ENCODE measurements at places on chromosomes 2 and 18.

DNA sequence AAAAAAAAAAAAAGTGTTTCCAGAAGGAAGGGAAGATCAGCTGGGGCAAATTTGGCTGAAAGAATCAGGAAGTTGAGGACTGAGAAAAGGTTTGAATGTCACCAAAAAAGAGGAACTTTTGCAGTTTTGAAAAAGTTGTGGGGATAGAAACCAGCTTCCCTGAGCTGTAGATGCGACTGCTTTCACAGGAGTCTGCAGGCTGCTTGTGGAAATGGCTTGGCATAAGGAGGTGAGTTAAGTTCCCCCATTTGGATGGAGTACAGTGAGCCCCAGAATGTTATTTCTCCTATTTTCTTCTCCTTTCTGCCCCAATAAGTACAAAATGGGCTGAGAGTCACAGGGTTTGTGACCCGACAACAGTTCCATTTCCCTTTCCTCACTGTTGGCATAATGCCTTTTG, 16.5 kb upstream of the ME2 start:
- no peak for DNase-seq

DNA sequence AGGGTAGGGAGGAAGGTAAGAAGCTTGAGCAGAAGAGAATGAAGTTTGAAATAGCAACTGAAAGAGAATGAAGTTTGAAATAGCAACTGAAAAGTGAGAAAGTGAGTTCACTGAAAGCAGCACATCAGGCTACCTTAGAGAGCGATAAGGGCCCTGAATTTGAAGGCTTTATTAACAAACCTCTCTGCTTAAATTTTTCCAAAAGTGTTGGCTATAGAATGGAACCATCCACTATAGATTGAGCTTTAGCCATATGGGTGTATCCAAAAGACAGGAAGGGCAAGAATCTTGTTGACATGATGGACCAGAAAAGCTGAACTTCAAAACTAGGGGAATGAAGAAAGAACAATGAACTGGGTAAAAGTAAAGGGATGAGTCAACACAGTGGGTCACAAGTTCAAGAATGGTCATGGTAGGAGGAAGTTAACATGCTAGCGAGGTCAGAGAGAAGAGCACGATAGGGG, 122.5 kb downstream of the ASXL3 start:
- DNase-seq, result no peak

DNA sequence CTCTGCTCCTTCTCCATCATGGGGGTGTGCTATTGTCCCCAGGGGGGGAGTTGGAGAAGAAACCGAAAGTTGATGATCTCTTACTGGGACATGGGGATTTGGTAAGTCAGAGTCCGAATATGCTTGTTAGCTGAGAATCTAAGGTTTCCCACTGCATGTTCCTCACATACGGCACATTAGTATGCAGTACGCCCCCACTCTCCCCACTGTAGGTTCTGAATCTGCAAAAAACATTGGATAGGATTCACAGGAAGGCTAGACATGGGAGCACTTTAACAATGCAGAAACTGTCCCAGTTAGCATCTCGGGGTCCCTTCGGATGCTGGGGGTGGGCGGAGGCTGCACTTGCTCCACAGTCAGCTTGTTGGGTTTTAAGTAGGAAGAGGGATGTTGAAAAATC, 102.3 kb downstream of the STPG4 start:
- DNase-seq, result no peak

- no peak for DNase-seq
Measured at GRCh38 chr18:62828091-62828640, 112.8 kb downstream of the PHLPP1 start.

DNA sequence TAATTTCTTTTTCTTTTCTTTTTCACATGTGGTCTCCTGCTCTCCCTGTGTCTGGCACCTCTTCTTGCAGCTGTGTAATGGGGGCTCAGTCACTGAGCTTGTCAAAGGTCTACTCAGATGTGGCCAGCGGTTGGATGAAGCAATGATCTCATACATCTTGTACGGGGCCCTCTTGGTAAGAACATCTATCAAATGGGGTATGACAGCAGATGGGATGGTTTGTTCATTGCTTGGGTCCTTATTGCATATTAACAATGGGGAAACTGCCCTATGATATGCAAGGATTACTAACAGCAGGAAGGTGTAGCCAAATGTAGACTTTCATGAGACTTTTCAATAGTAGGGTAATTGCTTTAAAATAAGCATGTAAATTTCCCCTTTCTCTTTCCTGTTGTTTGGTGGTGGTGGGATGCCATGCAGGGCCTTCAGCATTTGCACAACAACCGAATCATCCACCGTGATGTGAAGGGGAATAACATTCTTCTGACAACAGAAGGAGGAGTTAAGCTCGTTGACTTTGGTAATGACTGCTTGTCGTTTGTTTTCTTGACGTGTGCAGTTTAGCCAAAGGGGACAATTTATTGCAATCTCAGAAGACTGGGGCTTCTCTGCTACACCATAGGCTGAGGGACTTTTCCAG, 36.5 kb downstream of the MYO3B start:
- no peak for DNase-seq

DNA sequence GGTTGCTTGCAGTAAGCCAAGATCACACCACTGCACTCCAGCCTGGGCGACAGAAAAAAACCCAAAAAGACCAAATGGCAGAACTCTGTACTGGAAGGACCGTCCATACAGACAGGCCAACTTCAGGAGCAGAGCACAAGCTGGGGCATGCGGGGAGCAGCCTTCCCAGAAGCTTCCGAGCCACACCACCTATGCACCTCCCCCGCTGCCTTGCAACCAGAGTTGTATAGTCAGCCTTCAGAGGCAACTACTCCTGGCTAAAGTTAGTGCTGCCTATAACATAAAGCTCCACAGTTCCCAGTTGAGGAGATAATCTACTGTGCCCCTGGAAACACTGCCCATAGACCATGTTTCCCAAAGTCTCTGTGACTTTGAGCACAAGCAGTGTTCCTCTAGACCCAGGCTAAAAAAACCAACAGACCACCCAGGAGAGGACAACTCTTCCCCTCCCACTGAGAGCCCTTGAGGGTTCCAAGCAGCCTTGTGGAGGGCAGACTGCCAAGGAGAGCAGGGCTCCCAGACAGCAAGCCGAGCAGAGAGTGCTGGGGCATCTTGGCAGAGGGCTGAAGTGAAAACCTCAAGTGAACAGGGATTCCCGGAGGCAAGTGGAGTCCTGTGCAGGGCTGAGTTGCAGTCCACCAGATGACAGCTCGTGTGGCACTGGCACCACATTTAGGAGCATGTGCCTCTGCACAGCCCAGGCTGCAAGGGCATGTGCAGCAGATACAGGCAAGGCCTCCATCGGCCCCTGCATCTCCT, 6.8 kb downstream of the SFT2D3 start:
- no peak for DNase-seq

- DNase-seq, result no peak
Measured at GRCh38 chr2:168357797-168358472, 98.1 kb upstream of the CERS6 start.

GRCh38 chr2:176165370-176166050, 8.4 kb downstream of the HOXD3 start:
- DNase-seq, result no peak

- no peak for DNase-seq
Measured at GRCh38 chr2:195898505-195899191, 170.0 kb downstream of the DNAH7 start.

DNA sequence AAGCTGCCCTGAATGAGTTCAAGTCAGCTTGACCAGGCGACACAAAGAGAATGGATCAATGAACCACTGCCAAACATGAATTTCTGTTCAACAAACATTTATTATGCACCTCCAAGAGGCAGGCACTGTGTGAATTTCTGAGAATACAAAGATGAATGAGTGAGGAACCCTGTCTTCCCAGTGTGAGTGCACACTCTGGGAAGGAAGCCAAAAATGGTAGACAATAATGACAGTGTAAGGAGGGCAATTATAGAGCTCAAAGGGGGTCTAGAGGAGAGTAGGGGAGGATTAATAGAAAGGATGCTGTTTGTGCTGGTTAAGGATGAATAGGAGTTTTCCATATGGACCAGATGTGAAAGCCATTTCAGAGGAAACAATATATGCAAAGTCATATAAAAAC, 213.4 kb downstream of the DCC start:
- no peak for DNase-seq

GRCh38 chr2:70371753-70372152, 69.9 kb upstream of the FAM136A start:
- no peak for DNase-seq

DNA sequence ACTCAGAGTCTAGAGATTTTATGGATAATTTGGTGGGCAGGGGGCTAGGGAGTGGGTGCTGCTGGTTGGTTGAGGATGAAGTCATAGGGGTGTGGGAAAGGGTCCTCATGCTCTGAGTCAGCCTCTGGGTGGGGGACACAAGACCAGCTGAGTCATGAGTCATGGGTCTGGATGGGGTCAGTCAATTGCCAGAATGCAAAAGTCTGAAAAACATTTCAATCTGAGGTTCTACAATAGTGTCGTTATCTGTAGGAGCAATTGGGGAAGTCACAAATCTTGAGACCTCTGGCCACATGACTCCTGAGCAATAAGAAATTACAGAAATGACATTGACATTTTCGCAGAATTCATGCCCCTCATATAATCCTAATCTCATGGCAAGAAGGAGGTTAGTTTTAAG, 15.1 kb downstream of the NMS start:
- no peak for DNase-seq

- no peak for DNase-seq
Measured at GRCh38 chr2:174779361-174779928, 15.2 kb upstream of the CHRNA1 start.

GRCh38 chr18:24397694-24398368, at the start of gene OSBPL1A:
Gene OSBPL1A (minus strand): TSS chr18:24397824. CDS start chr18:24377533, 20,291 bp downstream.
- DNase-seq, result peak; percentile 71

- peak; percentile 71 for DNase-seq
Measured at GRCh38 chr2:54557601-54558187, 101.6 kb downstream of the SPTBN1 start.

- no peak for DNase-seq
Measured at GRCh38 chr2:235575904-235576303, 82.1 kb downstream of the AGAP1 start.

DNA sequence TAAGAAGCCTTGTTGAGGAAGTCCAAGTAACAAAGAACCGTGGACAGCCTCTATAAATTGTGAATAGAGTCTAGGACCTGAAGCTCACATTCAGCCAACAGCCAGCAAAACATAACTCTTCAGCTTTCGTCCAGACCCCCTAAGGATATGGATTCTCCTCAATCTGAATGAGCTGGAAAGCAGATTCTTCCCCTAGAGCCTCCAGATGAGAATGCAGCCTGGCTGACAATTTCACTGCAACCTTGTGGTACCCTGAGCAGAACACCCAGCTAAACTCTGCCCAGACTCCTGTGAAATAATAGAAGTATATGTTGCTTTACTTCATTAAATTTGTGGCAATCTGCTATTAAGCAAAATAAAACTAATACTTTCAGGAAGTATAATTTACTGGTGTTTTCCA, 483.5 kb upstream of the SLC8A1 start:
- DNase-seq, result no peak

DNA sequence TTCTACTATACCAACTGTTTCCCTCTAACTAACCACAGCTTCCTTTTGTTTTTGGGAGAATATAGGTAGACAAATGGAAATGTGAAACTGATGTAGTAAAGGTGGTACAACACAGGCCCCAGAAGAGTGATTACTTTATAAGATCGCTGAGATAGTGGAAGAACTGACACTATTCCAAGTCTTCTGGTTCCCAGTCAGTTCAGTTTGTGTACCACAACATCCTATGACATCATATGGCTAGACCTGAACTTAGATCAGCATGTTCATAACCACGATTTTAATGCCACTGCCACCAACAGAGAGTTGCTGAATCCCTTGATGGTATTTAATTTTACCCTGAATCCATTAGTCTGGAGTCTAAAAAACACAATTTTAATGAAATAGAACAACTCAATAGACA, 328.9 kb downstream of the GPD2 start:
- no peak for DNase-seq

DNA sequence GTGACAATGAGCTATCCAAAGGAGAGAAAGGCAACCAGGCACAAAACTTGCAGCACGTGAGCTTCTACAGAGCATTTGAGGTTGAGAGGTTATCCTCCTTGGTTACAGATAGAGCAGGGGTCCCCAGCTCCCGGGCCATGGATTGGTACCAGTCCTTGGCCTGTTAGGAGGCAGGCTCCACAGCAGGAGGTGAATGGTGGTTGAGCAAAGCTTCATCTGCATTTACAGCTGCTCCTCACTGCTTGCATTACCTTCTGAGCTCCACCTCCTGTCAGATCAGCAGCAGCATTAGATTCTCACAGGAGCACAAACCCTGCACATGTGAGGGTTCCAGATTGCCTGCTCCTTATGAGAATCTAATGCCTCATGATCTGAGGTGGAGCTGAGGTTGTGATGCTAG, 57.8 kb upstream of the ST8SIA3 start:
- DNase-seq, result no peak

- DNase-seq, result no peak
Measured at GRCh38 chr2:111071600-111072171, 49.0 kb upstream of the BCL2L11 start.

DNA sequence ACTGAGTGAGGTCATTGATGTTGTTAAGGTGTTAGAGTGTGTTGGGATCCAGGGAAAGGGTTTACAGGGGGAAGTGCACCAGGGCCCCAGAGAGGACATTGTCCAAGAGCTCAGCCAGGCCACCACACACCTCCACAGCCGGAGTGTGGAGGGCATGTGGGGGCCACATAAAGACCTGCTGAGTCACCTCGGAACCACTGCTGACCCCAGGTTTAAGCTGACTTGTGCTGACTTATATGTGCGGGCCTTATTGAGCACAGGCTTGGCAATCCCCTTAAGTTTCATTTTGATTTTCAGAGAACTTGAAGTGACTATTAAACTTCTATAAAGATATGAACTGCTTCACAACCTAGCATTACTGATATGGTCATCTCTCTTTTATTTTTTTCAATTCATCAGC, 166.2 kb upstream of the MAP3K20 start:
- DNase-seq, result no peak

GRCh38 chr2:268323-268722, 3.6 kb downstream of the ACP1 start:
- no peak for DNase-seq

DNA sequence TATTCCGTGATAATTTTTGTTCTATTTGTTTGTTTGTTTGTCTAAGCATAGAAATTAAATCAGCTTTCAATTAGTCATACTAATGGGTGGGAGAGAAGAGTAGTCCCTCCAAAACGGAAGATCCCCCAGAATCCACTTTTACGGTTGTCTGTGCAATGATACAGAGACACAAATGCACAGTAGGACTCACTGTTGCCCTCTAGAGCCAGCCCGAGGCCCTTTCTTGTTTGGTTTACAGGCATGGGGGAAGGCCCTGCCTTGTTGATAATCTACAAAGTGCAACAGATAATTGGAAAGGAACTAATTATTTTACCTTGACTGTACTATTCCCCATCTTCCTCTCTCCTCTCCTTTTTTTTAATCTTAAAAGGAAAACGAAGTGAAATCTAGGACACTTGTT, 121.1 kb downstream of the ACOXL start:
- DNase-seq, result peak; percentile 44

- DNase-seq, result no peak
Measured at GRCh38 chr18:32975163-32975436, 202.3 kb upstream of the KLHL14 start.

All from activated T-cell treated with anti-CD3 and anti-CD28 coated beads for 48 hours (primary cell).